ENCODE measurements at places on chromosomes 13 and 19. TPM values are rescaled to one million over a fixed set of nuclear protein-coding genes. Genes with fewer than 3 reads are reported as not detected.

GRCh38 chr19:3336680-3337523 lies 29.5 kb upstream of the NFIC start:
- DNase-seq = peak; percentile 92

DNA sequence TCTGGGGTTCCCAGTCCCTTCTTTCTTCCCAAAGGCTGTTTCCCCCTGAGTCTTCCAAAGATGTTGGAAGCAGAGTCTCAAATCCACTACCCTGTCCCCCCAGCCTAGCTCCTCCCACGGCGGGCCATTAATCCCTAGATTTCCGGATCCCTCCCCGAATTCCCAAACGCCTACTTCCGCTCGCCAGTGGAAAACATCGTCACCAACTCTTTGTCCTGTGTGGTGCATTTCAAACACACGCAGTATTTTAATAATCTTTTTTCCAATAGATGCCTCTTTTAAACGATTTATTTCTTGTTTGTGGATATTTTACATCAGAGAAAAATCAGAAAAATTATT lies 610 bp downstream of the ZNF791 start:
- peak; percentile 90 for DNase-seq

Gene FCAR
- 0.87 TPM for total RNA-seq

Gene GRIK5
- total RNA-seq = 1.1 TPM

Gene FGF9
- not detected for total RNA-seq

Gene VMAC
- total RNA-seq = 9.5 TPM

Gene CRLF1
- total RNA-seq = 60.5 TPM

Gene IFNL1
- total RNA-seq = not detected

All from suprapubic skin (tissue), 4 donors.